ENCODE measurements at places on chromosomes 3 and 15. TPM values are rescaled to one million over a fixed set of nuclear protein-coding genes. Genes with fewer than 3 reads are reported as not detected.

Gene SERPINI2
- not detected for total RNA-seq

Gene EPHA3
- total RNA-seq: under 0.01 TPM

Gene MESP2
- not detected for total RNA-seq

Gene GUCA1C
- total RNA-seq: not detected

Gene EBLN2
- 3.6 TPM for total RNA-seq

Gene ITPR1
- total RNA-seq: 27.9 TPM

Gene EFCAB12
- under 0.01 TPM for total RNA-seq

Gene BFSP2
- not detected for total RNA-seq

Gene TMEM202
- not detected for total RNA-seq

Gene TMEM108
- not detected for total RNA-seq

Gene ALDH1A2
- total RNA-seq: 25.0 TPM

Gene CPN2
- not detected for total RNA-seq

Gene TUBGCP5
- 16.8 TPM for total RNA-seq

Gene SLC51A
- total RNA-seq: not detected

All from dermis lymphatic vessel endothelial cell (primary cell).